Occipital lobe (tissue), 3 donors: ENCODE measurements at places on chromosomes 6 and 20. TPM values are rescaled to one million over a fixed set of nuclear protein-coding genes. Genes with fewer than 3 reads are reported as not detected.

The MYMX gene
- total RNA-seq = not detected

The FAM209B gene
- total RNA-seq = not detected

The RIPPLY2 gene
- 12.9 TPM for total RNA-seq

The MACROD2 gene
- 60.4 TPM for total RNA-seq

The HTR1B gene
- 0.94 TPM for total RNA-seq

The ANKRD66 gene
- total RNA-seq = 0.16 TPM

The PLA2G7 gene
- 4.1 TPM for total RNA-seq

The YTHDF1 gene
- total RNA-seq = 20.1 TPM

The SGK1 gene
- total RNA-seq = 75.5 TPM

The MCCD1 gene
- not detected for total RNA-seq

The TMEM217 gene
- 1.2 TPM for total RNA-seq

The ZBTB12 gene
- total RNA-seq = 25.6 TPM

The GUCA1A gene
- 2.2 TPM for total RNA-seq

The KCNQ2 gene
- 167 TPM for total RNA-seq

The ZCCHC3 gene
- total RNA-seq = 27.0 TPM
